ENCODE measurements at places on chromosomes 16 and 17.

GRCh38 chr17:60386147-60387058, 5.5 kb downstream of the USP32 start:
- no peak for DNase-seq

- DNase-seq, result no peak
These were observed 100.3 kb downstream of the IRX5 start for GRCh38 chr16:55030944-55031343.

DNA sequence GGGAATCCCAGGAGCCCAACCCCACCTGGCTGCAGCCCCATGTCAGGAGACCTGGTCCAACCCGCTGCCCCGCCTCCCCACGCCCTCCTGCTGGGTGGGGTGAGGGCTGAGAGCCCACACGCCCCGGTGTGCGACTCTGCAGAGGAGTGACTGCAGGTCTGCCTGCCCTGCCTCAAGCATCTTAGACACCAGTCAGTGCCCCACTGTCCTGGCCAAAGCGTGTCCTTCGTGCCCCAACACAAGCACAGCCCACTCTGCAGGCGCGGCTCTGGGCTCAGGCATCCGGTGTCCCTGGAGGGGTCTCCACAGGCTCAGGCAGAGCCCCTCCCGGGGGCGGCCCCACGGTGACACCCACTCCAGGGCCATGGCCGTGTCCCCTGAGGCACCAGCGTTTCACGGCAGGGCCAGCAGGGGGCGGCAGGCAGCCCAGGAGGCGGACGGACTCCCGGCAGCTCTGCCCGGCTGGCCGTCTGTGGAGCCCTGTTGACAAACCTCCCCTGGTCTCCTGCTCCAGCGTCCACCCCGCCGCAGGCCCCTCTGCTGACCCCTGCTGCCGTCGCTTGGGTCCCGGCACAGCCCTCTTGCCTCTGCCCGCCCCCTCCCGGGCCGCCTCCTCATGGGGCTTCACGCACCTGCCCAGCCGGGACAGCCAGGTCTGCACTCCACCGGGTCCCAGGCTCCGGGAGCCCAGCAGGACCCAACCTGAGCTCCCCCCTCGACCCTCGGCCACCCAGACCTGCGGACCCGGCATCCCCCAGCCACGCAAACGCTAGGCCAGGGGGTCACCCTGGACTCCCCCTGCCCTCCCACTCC, 8.6 kb upstream of the UBE2I start:
- peak; percentile 44 for DNase-seq

DNA sequence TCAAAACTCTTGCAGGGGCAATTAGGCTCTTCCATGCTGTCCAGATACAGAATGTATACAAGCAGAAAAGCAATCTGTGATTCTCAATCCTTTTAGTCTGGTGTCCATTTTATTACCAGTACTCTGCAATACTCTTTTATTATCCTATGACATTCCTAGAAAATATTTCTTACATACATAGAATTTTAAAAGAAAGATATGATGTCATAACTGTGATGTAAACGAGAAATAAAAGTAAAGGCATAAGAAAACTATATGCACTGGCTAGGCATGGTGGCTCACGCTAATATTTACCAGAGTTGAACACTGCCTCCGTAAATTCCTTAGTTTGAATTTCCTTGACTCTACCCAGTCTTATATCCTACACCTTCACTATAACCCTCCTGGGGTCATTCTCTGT, 55.0 kb downstream of the EFCAB5 start:
- no peak for DNase-seq

Data from stimulated activated CD8-positive, alpha-beta memory T cell treated with anti-CD3 and anti-CD28 coated beads, Interleukin-7, amount 100 ng/mL, for 1 hour (primary cell).